ENCODE measurements at places on chromosomes 4 and X. TPM values are rescaled to one million over a fixed set of nuclear protein-coding genes. Genes with fewer than 3 reads are reported as not detected.

The MAP3K15 gene
- not detected for total RNA-seq

The FATE1 gene
- total RNA-seq: not detected

The KLF8 gene
- 0.47 TPM for total RNA-seq

The ARHGAP6 gene
- total RNA-seq: 1.6 TPM

The SLC38A5 gene
- total RNA-seq: 21.9 TPM

The TREX2 gene
- total RNA-seq: 2.9 TPM

The TBX22 gene
- not detected for total RNA-seq

The GIMD1 gene
- total RNA-seq: not detected

The OTC gene
- total RNA-seq: not detected

The NHS gene
- 0.94 TPM for total RNA-seq

The USP17L28 gene
- not detected for total RNA-seq

The SPANXN3 gene
- not detected for total RNA-seq

The POF1B gene
- total RNA-seq: not detected

The IL15 gene
- 6.9 TPM for total RNA-seq

The NXF2B gene
- not detected for total RNA-seq

The LDB2 gene
- 543 TPM for total RNA-seq

The CFAP99 gene
- total RNA-seq: not detected

The BEND2 gene
- total RNA-seq: not detected

The MAGEA1 gene
- total RNA-seq: not detected

The ZNF711 gene
- under 0.01 TPM for total RNA-seq

The ZCCHC4 gene
- 10.4 TPM for total RNA-seq

The TCEAL2 gene
- 0.12 TPM for total RNA-seq
